ENCODE measurements at places on chromosomes 1 and 21.

GRCh38 chr21:45299026-45299863, 11.6 kb upstream of the POFUT2 start:
- no peak for DNase-seq

DNA sequence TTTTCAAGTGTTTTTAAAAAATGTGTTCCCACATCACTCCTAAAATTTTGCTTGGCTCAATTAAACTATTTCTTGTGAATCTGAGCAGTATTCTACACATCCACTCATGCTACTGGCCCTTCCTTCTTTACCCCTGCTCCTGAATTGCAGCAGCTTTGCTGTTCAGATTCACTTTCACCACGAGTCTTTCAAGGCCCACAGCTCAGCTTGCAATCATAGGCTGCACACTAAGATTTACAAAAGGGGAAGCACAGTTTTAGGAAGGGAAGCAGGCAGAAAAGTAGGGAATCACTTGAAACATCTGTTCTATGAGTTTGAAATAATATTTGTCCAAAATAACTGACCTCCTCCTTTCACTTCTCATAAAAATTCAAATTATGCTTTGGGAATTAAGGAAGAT, 70.9 kb upstream of the EDEM3 start:
- no peak for DNase-seq

- no peak for DNase-seq
Measured at GRCh38 chr1:184075055-184076029, 23.8 kb downstream of the TSEN15 start.

- no peak for DNase-seq
Measured at GRCh38 chr1:246114369-246114768, 392.7 kb downstream of the SMYD3 start.

DNA sequence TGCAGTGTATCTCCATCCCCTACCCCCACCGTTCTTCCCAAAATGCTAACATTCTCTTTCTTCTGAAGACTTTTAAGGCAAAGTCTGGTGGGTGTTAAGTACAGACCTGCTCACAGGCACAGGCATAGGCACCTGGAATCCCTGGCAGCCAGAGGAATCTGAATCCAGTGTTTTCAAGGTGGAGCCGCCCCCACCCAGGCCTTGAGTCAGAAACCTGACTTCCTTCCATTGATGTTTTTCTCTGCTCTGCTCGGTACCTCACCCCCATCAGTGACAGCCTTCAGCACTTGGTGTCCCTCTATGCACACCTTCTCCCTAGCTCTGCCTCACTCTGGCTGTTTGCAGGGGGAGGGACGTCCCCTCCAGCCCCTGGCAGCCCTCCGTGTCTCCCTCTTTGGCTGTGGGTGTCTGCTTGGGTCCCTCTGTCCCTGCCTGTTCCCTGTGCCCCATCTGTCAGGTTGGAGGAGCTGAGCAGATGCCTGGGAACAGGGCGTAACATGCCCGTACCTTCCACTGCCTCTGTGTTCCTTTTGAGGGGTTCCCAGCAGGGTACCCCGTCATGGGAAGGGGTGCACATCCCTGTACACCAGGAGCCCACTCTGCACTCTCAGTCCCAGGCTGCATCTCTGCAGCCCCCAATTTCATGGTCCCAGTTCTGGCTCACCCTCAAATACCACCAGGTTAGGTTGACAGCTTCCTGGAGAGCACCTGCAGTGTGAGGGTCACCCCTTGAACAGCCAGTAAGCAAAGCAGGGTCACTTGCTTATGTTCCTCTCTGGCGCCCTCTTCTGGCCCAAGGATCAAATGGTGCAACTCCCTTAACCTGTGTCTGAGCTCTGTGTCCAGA, 6.7 kb downstream of the NCDN start:
- peak; percentile 52 for DNase-seq

GRCh38 chr1:227786673-227787512, 28.6 kb upstream of the PRSS38 start:
- DNase-seq, result no peak

GRCh38 chr1:116873680-116874271, 35.9 kb upstream of the PTGFRN start:
- DNase-seq, result no peak

- DNase-seq, result no peak
Measured at GRCh38 chr1:156150333-156151011, 2.9 kb upstream of the SEMA4A start.

- DNase-seq, result no peak
Measured at GRCh38 chr1:236982380-236982779, 21.9 kb downstream of the MT1HL1 start.

DNA sequence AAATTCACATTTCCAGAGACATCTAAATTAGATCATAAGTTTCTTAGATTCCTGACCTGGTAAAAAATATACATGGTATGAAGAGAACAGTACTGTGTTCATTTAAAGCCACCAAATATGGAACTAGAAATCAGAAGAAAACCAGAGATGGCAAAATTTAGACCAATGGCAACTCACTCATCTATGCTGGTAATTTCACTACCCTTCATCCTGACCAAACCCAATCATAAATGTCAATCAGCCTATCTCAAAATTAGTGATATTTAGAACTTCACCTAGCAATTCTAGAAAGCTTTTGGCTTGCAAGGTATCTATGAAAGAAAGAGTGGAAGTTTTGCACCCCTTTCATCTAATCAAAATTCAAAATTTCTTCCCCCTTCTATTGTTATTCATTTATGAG, 107.7 kb downstream of the NIBAN1 start:
- no peak for DNase-seq

- no peak for DNase-seq
Measured at GRCh38 chr1:37537378-37537777, 16.7 kb downstream of the SNIP1 start.

DNA sequence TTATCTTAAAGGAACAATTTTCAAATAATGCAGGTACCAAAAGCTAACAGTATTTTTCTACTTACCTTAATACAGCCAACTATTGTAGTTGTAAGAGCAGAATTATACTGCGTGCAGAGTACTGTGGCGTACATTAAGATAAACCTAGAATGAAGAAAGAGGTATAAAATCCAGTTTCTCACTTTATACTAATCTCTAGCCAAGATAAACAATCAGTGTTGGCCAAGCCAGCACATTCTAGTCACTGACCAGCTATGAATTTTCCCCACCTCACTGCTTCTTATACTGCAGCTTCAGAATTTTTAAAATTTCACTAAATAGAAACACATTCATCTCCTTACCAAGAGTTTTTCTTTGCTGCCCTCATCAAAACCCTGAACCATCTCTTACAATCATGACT, 33.6 kb downstream of the SLC35D1 start:
- no peak for DNase-seq

DNA sequence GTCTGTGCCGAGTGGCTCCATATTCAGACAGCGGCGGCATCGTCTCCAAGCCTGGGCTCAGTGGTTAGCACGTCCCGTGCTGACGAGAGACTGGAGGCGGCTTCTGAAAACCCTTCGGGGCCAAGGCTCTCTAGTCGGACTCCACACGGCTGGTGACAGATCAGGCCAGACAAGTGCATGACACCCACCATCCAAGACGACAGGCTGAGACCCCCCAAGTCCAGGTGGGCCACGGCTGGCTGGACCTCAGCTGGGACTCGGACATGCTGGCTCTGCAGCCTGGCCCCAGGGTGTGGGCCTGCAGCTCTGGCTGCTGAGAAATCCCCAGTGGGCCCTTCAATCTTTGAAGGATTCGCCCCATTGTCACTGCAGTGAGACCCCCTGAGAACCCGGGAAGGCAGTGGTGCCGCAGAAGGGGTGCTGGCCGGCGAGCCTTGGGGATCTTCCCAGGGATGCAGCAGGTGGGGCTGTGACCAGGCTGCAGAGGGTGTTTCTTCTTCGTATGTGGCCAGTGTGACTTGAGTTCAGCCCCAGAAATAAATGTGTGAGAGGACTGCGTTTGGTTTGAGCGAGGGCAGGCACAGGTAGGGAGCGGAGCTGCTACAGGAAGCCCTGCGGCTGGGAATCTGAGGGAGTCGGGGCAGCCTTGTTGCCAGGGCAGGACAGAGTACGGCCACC, 15.9 kb upstream of the SLC19A1 start:
- DNase-seq, result no peak

DNA sequence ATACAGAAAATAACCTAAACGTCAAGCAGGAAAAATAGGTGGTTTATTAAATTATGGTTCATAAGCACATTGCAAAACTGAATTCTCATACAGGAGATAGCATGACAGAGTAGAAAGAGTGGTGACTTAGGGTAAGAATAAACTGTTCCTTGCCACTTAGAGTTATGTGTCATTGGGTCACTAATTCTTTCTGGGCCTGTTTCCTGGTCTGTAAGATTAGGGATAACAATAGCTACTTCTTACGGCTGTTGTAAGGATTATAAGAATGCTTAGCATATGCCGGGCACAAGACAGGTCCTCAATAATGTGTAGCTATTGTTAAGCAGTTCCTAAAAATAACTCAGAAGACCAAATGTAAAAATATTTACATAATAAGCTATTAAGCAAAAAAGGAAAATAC, 24.2 kb downstream of the SNRNP40 start:
- DNase-seq, result no peak

GRCh38 chr1:179814546-179814838, 63.1 kb downstream of the TOR1AIP2 start:
- DNase-seq, result no peak

GRCh38 chr1:27148591-27148990, 6.3 kb downstream of the SLC9A1 start:
- DNase-seq, result no peak

- no peak for DNase-seq
Measured at GRCh38 chr1:158839566-158839965, 8.4 kb downstream of the MNDA start.

DNA sequence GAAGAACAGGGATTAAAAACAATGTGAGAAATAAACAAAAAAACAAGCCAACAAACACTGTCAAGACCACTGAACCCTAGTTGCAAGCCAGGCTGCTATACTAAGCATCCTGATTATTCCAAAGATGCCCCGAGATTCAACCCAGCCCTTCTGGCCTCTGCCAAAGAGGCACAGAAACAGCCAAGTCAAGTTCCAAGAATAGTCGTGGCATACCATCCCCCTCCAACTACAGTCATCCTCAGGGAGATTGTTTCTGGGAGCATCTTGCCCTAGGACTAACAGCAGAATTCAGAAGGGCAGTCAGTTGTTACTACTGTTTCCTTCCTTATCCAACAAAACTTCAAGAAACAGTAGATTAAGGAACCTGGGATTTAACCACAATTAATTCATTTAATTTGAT, 52.3 kb downstream of the ABL2 start:
- DNase-seq, result no peak

DNA sequence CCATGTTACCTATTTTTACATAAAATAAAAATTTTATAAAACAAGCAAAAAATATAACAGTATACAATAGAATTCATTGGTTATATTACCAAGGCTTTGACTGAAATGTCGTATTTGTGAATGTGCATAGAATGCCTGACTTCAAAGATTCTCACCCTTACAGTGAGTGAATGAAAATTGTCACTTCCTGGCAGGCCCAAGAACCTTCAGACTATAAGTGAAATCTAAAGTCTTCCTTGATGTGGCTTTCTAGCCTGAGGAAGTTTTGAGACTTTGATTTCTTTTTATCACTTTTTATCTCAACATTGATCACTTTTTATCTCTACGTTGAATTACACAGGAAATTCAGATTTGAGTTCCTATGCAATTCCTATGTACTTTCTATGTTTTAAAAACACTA, 104.7 kb upstream of the KIAA0040 start:
- DNase-seq, result no peak

- no peak for DNase-seq
Measured at GRCh38 chr1:154849645-154850131, 20.4 kb downstream of the KCNN3 start.

GRCh38 chr21:17454315-17455027, 58.4 kb upstream of the CXADR start:
- peak; percentile 86 for DNase-seq

GRCh38 chr1:78722105-78722504, 72.5 kb downstream of the IFI44 start:
- no peak for DNase-seq

- DNase-seq, result no peak
Measured at GRCh38 chr1:106676021-106676420, 380.5 kb upstream of the PRMT6 start.

GRCh38 chr1:38064197-38064903, 17.8 kb upstream of the POU3F1 start:
- peak; percentile 80 for DNase-seq

DNA sequence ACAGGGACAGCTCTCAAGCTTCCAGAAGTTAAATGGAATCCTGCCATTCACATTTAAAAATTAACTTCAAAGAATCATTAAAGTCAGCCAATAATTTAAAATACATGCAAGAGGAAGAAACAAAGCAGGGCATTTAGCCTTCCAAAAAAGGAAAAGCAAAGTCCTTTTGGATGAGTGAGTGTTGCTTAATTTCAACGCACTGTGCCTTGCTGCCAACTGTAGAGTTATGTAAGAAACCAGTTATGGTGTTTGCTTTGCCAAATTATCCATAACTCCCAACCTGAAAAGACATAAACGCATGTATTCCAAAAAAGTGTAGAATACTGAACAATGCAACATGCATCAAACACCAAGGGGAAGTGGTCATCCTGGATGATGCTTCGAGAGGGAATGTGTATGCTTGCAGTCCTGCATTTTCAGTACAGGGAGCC, 16.1 kb upstream of the KCNE1 start:
- DNase-seq, result no peak

- peak; percentile 31 for DNase-seq
Measured at GRCh38 chr21:25453524-25453923, 153.8 kb downstream of the MRPL39 start.

DNA sequence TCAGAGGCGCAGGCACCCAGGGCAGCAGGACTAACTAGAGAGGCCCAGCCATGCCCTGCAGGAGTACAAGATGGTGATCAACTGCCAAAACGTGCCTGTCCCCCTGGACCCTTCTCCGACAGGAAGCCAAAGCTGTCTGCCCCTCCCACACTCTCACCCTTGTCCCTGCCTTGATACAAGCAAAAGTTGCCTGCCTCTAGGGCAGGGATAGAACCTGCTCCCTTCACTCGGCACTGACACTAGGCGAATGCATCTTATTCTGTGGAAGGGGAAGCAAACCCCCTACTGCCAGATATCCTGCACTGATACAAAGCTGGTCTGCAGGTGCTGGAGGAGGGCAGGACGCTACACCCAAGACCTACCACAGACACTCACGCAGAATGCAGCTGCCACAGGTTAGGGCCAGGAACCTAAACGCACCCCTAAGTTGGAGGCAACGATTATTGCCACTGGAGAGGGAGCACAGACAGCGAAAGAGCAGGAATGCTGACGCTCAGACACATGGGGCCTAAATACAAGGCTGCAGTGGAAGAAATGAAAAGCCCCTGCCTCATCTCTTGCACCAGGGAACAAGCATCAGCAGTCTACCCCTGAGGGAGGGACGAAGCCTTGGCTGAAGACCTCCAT, 3.7 kb downstream of the TARBP1 start:
- no peak for DNase-seq

DNA sequence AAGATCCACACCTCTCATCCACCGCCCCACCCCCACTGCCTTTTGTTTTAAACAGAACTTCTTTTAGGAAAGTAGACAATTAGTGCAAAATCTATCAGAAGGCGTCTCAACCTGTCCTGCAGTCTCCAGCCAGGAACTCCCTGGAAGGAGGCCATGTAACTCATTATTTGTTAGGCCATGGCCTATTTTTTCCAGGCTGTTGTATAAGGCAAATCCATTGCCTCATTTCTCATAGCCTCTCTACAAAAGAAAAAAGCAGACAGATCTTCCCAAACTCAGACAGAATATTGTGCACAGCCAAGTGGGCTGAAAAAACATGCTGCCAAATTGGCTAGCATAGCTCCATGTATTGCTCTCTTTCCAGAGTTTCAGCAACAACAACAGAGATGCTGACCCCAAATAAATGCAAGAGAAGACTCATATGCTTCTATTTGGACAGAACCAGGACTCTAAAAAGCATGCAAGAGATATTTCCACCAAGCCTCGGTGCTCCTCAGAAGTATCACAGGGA, 770.7 kb upstream of the CXADR start:
- DNase-seq, result no peak

GRCh38 chr1:99506631-99507030, 139.3 kb upstream of the PALMD start:
- DNase-seq, result no peak

Measured in HS-27A (cell line).